BE2C (cell line): ENCODE measurements at places on chromosomes 11 and 22.
A peak's percentile ranks its signal among the peaks of the same experiment; 100 is the strongest.

GRCh38 chr11:132358573-132358953, 988.1 kb downstream of the NTM start:
- no peak for DNase-seq

DNA sequence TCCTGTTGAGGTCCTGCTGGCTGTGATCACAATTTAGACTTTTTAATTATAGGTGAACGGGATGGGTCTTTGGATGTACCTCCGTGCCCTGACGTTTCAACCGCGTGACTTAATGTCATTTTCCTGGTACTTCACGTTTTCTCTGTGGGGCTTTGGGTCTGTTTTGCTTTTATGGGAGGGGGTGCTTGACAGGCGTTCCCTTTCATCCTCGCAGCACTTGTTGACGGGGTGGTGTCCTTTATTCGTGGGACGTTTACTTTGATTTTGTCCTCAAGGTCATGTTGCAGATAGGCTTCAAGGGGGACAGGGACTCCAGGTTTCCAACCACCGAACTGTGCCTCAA, 994 bp downstream of the PPP6R3 start:
- DNase-seq = no peak

- no peak for DNase-seq
Measured at GRCh38 chr11:108975641-108976071, 310.8 kb downstream of the DDX10 start.

GRCh38 chr11:15591112-15591537, 476.4 kb downstream of the INSC start:
- DNase-seq = no peak

DNA sequence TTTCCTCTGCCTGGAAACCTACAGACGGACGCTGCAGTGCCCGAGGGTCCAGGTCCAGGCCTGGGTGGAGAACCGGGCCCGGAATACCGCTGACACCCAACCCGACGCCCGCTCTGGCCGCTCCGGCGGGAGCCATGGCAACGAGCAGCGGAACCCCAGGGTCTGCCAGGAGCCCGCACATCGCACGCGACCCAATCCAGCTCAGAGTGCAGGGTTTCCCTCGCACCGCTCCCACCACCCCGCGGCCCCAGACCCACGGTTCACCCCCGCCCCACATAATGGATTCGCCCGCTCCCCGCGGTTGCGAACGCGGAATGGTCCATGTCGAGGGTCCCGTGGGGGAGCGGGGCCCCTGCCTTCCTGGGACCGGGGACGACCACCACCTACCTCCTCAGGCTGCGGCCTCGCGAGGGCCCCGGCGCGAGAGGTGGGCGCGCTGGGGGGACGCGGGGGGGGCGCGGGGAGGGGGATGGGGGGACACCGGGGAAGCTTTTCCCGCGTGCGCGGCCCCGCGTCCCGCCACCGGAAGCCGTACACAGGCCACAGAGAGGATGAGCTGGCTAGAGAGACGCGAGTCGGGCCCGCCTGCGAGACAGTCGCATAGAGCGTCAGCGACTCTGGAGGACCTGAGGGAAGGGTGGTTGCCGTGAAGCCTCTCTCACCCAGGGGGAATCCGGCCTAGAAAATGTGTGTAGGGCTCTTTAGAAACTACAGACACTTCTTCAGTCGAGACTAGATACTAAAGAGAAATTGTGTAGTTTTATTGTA, at the start of gene SSRP1:
Gene SSRP1, minus strand, starts transcription at position 550 of the 768 bp plus-strand sequence. CDS start 771 bp downstream, outside the sequence.
- DNase-seq = peak; percentile 84

DNA sequence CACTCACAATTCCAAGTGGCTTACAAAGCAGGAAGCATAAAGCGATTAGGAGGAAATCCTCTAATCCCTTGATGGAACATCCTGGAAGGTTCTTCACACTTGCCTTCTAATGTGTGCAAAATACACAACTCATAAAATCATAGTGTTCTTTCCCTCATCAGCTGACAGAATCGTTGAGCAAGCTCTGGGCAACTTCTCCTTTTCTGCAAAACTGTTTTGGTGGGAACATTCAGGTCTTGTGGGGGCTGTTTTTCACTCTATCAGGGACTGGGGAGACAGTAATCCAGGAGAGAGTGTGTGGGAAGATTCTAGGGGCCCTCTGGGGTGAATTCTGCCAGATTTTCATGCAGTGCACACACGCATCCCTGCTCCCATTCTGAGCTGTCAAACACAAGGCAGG, 53.2 kb downstream of the IRAG1 start:
- DNase-seq = no peak

DNA sequence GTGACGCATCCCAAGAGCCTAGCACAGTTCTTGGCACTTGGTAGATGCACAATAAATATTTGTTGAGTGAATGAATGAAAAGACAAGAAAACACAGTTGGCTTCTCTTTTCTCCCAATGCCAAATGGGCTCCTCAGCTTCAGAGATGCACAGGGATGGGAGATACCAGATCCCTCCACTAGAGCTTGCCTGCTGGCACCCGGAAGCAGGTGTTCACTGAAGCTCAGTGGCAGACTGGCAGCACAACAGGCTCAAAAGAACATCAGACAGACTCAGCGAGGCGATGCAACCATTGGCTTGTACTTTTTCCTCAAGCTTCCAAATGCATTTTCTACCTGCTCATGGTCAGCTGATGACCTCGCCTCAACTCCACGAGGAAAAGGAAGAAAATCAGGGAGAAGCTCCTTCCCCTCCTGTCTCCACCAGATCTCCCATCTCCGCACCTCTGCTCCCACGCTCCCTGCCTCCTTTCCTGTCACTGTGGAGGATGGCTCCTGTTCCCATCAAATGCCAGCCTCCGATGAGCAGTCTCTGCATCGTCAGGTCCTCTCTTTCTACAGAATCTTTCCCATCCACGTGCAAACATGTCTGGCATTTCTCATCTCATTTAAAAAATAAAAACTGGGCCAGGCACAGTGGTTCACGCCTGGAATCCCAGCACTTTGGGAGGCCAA, 5.8 kb downstream of the RAPSN start:
- DNase-seq = peak; percentile 34

DNA sequence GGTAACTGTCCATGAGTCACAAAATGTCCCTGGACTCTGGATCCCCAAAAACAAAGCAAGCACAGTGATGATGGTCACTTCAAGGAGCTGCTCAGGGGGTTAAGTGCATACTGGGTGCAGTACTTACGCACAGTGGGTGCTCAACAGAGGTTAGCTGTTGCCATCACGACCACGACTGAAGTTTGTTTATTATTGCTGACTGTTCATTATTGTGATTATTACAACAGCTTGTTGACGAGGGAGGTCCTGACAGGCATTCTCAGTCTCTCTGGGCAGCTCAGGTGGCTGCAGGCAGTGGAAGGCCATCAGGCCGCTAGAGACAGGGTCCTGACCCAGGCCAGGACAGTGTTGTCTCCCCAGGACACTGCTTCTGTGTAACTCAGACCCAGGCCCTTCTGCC, 418.8 kb downstream of the SHANK2 start:
- DNase-seq = no peak

GRCh38 chr11:84947970-84948580, 679.1 kb downstream of the DLG2 start:
- DNase-seq = no peak

- DNase-seq = no peak
Measured at GRCh38 chr22:37674248-37674647, 1.2 kb upstream of the LGALS1 start.

DNA sequence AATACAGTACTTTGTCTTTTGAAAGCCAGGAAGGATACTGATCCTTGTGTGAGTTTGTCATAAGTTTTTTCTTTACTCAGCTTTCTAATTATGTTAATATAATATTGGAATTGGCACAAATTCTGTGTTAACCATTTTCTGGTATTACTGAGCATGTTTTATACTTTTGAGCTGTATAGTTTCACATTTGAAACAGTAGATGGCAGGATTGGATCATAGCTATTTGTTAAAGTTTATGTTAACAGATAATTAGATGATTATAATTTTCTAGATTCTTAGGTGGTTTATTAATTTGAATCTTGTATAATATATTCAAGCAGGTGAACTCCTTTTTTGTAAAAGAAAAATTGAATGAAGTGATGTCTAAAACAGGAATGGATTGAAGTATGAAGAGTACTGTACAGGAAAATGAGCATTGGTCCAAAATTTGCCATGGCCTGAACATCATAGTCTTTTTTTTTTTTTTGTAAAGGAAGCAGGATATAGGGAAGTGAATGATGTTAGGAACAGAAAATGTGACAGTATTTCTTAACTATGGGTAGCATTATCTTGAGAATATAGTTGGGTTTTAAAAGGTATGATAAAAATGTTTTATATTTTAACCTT, 102.0 kb downstream of the CYP2R1 start:
- no peak for DNase-seq

DNA sequence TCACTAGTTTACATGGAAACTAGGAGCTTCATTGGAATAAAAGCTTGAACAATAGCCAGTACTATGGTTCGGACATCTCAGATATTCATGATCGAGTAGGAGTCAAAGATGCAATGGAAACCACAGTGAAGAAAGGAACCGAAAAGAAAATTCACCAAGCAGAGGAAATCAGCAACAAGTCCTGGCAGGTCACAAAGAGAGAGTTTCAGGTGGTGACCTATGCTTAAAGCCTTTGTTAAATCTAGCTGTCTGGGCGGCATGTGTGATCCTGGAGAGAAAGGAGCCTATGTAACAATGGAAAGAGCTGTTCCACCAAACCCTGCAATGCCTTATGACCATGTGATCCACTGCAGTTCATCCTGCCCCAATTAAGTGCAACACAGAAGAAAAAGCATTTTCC, 68.9 kb upstream of the POU2AF2 start:
- no peak for DNase-seq

- DNase-seq = peak; percentile 3
Measured at GRCh38 chr11:1041471-1041870, 5.0 kb upstream of the MUC6 start.

DNA sequence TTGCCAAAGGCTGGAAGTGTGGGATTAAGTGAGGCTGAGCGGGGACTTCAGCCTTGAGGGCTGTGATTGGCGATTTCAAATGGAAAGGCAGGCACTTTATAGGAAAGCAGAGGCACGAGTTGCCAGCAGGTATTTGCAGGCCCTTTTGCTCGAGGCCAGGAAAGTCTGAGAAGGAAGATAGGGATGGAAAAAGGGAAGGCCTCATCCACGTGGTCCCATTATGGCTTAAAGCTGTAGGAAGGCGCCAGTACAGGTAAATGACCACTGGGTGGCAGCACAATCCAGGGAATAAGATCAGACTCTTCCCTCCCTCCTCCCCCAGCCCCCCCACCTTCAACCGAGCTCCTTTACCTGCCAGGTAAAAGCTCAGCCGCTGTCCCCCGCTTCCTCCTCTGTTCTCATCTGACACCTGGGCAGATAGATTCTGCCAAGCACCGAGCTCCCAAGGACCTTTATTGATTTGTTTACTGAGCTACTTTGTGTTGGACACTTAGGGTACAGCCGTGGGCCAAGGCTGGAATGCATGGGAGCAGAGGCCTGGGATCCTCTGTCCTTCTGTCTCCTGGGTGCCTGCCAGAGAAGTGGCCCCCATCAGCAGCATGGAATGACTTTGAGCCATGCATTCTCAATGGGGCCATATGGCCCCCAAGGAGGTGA, 7.5 kb downstream of the P2RX3 start:
- DNase-seq = peak; percentile 55

- DNase-seq = no peak
Measured at GRCh38 chr11:72441752-72442207, 7.4 kb upstream of the CLPB start.

DNA sequence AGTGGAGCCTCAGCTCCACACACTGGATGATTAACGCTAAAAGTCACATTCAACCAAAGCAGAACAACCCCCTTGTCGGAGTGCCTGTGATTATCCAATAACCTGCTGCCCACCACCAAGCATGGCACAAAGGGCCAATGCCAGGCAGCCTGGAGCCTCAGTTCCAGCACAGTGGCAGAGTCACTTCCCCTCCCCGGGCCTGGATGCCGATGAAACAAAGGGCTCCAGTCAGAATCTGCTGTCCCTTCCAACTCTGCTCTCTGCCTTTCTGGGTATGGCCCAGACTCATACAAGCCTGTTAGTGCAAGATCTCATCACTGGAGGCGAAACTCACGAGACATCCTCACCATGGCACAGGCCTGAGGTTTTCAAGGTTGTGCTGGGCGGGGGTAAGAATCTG, 52.1 kb downstream of the CLTCL1 start:
- no peak for DNase-seq

GRCh38 chr11:19347911-19348310, 107.2 kb upstream of the E2F8 start:
- no peak for DNase-seq

- DNase-seq = no peak
Measured at GRCh38 chr11:119696378-119697222, 32.4 kb downstream of the NECTIN1 start.

- DNase-seq = no peak
Measured at GRCh38 chr11:93403930-93404329, 73.4 kb downstream of the DEUP1 start.

DNA sequence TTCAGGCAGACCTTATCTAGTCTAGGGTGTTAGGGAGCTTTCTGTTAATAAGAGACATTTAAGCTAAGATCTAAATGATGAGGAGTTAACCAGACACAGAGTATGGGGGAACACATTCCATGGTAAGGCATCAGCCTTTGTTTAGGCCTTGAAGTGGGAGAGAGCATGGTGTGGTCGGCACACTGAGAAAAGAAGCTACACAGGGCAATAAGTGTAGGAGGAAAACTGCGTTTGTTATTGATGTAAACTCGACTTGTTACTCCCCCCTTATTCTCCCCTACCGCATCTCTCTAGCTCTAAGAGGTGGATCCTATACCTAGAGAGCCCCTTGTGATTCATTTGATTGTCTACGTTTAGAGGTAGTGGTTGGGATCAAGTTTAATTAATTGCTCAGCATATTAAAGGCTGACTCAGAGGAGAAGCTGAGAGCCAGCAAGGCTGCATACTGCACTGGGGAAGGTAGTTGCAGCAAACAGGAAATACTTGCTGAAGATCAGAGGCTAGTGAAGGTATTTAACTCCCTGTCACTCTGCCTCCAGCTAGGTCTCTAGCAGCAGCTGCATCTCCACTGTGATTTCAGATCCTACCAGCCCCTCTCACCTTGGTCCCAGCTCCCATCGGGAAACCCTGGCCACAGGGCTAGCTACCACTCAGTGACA, 86.8 kb upstream of the TEAD1 start:
- DNase-seq = no peak

DNA sequence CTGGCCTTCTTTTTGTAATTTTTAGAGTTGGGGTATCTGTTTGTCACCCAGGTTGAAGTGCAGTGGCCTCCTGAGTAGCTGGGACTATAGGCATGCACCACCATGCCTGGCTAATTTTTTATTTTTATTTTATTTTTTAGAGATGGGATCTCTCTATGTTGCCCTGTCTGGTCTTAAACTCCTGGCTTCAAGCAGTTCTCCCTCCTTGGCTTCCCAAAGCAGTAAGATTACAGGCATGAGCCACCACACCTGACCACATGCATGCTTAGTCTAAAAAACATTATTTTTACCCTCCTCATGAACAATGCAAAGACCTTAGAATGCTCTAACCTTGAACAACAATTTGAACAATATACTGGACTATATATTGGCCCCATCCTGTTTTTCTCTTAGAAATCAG, 22.1 kb upstream of the PITPNB start:
- DNase-seq = no peak
